ENCODE measurements at places on chromosomes 6 and 20.

DNA sequence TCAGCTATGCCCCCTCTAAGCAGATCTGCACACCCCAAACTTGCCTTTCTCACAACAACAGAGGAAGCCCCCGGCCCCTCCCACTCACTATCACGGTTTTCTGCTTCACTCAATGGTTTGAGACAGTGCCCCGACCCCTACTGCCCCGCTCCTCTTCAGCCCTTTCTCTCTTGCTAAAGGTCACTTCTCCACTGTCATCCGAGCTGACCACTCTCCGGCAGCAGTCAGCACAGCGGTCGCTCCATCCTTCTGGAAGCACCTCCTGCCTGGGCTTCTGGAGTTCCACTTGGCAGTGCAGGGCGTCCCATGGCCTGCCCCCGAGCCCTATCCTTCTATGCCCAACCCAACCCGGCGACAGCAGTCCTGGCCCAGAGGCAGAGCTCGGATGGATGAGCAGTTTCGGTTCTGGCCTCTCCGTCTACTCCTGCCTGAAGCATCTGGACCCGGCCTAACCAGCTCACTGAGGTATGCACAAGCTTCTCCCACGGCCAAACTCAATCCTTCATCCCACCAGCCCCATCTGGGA is 4.1 kb downstream of the CTSZ start:
- DNase-seq, result no peak

DNA sequence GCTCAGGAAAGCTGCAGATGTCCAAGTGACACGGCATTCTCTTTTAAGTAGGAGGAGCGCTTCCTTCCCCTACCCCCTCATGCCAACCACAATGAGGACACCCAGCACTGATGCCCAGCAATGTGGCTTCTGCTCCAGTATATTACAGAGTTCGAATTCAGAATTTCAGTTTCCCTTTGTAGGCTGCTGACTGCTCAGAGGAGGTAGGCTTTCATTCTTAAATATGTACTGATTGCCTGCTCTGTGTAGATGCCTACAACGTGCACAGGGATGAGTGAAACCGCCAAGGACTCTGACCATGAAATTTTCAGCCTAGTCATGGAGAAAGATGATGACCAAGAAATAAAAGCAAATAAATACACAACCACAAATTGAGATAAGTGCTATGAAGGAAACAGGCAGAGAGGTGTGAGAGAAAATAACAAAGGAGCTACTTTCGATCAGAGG is 50.9 kb upstream of the TNFAIP3 start:
- no peak for DNase-seq

- DNase-seq, result no peak
These were observed 109.6 kb downstream of the MANEA start for GRCh38 chr6:95686895-95687294.

DNA sequence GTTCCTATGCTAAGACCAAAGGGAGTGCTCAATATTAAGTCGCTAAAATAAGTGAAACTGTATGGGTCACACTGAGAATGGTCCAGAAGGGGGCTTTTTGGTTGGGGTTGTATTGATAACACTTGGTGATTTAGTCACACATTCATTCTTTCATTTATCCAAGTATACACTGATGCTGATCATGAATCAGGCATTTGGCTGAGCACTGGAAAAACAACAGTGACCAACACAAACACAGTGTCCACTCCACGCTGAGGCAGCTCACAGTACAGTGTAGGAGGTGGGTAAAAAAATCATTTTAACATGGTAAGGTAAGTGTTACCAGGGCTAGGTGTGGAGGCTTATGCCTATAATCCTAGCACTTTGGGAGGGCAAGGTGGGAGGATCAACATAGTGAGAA is 9.2 kb upstream of the FAM83C start:
- DNase-seq, result no peak

DNA sequence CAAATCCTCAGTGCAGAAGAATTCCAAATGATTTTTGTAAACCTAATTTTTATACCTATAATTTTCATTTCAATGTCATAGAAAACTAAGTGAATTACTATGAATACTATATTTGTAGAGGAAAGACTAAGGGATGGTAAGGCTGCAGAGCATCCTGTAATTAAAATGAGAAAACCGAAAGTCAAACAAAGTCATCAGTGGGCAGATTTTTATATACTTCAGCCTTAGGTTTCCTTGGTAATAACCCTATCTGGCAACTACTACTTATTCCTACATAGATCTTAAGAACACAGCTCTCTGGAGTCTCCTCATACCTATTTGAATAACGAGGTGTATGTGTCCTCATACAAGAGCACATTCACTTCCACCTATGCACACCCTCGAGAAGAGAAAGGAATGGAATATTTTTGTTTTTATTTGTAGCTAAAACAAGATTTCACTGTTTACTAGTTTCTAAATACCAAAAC is 117.9 kb upstream of the SGK1 start:
- no peak for DNase-seq

DNA sequence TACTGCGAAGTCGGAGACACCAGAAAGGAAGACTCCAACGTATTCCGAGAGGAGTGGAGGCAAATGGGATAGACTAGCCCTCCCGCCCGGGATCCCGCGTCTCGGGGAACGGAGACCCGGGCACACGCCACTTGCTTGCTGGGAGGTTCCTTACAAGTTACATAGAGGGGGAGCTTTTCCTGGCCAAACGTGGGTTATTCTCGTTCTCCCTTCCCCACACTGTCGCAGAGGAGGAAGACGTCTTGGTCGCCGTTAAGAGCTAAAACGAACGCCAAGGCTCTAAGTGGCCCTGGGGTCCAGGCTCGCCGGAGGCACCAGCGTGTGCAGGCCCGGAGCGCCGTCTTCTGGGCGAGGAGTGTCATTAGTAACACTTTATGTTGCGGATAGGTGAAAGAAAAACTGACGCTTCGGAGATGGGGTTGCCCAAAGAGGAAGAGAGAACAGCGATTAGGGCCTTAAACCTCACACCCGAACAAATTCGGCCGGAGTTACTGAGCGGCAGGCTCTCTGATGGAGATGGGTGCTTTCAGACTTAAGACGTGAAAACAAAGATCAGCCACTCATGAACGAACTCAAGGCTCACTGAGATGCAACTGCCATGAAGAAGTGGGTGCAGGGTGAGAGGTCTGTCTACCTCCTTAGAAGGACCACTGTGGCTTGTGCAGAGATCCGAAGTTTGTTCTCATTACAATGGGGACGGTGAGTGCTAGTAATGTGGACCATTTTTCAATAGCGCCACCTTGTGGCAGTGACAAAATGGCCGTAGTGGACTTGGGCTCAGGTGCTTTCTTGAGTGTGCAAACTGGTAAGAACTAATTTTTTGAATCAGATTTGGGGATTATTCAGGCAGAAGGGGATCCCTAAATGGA is 11.7 kb upstream of the ZNF311 start:
- DNase-seq, result peak; percentile 72

- no peak for DNase-seq
These were observed 229.5 kb upstream of the DTNBP1 start for GRCh38 chr6:15892369-15892768.

DNA sequence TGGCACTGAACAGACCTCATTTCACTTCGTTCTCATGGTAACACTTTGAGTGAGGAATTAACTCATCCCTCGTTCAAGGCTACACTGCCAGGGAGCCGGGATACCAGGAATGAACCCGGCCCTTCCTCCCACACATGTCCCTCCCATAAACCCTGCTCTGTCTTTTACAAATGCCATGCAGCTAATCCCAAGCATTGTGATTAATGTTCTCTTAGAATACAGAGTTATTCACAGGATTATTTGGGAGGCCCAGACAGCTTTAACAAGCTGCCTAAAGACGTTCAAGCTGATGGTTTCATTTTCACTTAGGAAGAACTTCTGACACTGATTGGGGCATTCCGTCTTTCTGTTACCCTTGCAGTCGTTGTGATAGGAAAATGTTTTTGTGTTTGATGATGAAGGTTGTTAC is 42.5 kb upstream of the CD83 start:
- DNase-seq, result peak; percentile 27

DNA sequence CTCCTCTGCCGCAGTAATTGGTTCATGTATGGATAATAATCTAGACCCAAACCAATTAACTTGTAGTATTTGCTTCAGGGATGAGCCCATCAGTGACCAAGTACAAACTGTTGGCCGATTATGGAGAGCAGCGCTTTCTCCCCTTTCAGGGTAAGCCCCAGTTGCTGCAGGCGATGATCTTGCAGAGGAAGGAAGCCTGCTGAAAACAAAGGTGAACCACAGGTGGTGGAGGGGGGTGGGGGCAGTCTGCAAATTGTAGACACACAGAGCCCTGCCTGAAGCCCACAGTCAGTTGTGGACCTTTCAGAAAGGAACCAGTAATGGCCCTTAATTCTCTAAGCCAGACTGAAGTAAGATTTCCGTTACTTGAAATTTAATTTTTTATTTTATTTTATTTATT is 167.9 kb upstream of the JARID2 start:
- no peak for DNase-seq

GRCh38 chr6:113347436-113347835 is 509.7 kb upstream of the MARCKS start:
- DNase-seq, result no peak

GRCh38 chr6:161235776-161236633 is 37.9 kb downstream of the AGPAT4 start:
- no peak for DNase-seq

DNA sequence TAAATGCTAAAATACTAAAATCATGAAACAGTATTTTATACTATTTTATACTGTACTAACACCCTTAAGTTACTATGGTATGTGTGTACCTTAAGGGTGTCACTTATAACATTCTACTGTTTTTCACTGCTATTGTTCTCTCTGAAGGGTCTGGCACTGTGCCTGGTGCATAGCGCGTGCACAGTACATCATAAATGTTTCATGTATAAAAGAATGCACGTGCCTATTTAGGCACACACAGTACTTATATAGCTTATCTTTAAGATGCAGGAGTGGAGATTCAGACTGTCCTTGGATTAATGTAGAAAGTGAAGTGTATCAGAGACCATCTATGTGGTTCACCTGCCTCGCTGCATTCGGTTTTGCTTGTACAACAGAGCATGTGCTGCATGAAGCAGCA is 64.0 kb upstream of the SGK1 start:
- DNase-seq, result no peak

- no peak for DNase-seq
These were observed 63.1 kb downstream of the VGLL2 start for GRCh38 chr6:117328500-117328899.

DNA sequence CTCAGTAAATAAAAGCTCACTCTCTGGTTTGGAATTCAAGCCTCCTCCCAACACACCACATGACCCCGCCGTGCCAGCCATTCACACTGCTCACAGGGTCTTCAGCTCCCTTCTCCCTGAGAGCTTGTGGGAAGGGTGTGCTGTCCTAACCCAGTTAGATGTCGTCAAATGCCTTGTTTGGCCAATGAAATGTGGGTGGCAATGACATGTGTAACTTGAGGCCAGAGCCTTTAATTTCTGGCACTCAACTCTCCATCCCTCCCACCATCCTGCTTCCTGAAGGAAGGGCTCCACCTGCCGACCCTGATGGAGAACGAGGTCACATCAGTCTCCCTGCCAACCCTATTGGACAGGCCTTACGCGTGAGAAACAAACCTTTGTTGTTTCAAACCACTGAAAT is 224.5 kb upstream of the AGPAT4 start:
- DNase-seq, result no peak

GRCh38 chr6:4210629-4211419 is 75.4 kb upstream of the ECI2 start:
- peak; percentile 46 for DNase-seq

GRCh38 chr6:30769088-30769852 is 24.9 kb upstream of the IER3 start:
- DNase-seq, result peak; percentile 76

- DNase-seq, result no peak
These were observed 272.9 kb upstream of the SUPT3H start for GRCh38 chr6:45650524-45651135.

DNA sequence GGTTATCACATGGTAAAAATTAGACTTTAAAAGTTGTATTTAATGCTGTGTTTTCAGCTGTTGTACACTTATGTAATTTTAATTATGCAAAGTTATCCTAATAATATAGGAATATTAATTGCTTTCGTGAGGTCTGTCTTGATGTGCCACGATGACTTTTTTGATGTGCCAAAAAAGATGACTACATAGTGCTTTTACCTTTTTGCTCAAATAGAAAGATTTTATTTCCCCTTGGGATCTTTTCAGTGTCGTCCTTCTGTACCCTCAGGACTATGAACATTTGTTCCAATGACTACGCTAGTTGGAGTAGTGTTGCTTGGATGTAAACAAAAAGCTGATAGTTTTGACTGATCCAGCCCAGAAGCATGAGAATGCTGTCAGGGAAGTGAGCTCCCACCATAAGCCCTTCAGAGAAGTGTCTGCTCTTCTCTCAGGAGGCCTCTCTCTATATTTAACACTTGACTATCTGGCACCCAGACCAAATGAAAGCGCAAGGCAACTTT is 1.2 kb upstream of the CD164 start:
- no peak for DNase-seq

DNA sequence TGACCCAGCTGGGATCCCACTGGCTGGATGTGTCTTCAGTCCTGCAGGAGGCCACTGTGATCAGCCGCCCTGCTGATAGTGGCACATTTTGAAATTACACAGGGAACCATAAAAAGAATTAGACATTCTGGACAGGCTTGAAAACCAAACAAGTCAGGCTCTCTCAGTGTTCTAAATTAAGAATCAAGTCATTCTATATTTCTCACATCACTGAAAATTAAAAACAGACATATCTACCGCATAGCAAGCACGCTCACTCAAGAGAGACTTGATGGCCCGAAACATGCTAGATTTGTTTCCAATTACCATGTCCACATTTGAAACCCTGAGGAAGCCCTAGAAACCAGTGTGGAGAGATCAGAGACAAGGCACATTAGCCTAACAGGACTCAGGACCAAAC is 57.7 kb downstream of the NFATC2 start:
- DNase-seq, result no peak

GRCh38 chr20:48799328-48800105 is 28.3 kb downstream of the PREX1 start:
- no peak for DNase-seq

DNA sequence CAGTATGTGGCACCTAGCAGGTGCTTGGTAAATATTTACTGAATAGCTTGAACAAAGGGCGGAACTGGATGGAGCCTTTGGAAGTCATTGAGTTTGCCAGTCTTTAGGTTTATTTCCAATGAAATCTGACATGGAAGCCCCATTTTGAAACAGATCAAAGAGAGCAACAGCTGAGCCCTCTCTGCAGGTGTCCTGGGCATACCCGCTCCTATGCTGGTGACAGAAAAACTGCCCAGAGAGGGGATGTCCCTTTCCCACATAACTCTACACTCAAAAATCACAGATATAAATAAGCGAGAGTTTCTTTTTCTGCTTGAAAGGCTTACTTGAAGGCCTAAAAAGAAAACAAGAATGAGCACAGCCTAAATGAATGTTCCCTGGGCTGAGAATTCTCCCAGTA is 53.0 kb upstream of the RALY start:
- DNase-seq, result no peak

GRCh38 chr6:113094779-113095178 is 747.6 kb downstream of the RFPL4B start:
- DNase-seq, result no peak

DNA sequence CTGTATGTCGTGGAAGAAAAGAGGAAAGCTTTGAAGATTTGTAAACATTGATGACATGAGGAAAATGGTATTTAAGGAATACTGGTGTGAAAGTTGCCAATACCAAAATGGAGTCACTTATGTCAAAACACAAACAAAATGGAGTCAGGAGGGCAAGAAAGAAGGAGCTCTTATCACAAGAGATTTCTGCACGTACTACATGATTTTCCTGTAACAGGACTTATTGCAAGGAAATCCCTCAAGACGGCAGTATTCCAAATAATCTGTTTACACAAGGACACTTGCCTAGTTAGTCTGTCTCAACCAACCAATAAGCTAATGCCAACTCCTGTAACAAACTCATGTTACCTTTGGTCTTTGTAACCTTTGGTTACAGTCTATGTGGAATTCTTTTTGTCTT is 29.8 kb downstream of the SLC2A12 start:
- no peak for DNase-seq
